ENCODE measurements at places on chromosomes 5 and 9.

DNA sequence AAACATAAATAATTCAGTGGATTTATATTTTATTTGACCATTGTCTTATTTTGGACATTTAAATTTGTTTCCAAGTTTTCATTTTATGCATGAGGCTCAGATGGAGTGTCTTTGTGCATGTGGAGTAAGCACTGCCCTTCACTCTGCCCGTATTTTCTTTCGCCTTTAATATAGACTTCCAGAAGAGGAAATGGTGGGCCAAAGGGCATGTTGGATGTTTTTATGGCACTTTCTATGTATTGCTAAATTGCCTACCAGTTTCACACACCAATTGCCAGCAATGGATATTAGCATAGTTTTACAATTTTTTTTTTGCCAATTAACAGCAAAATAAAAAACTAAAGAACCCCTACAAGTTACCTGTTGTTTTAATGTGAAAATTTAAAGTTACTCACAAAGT lies 38.4 kb downstream of the ZSWIM6 start:
- no peak for DNase-seq

GRCh38 chr5:73121119-73121463 lies 716 bp downstream of the TMEM171 start:
- DNase-seq = no peak

DNA sequence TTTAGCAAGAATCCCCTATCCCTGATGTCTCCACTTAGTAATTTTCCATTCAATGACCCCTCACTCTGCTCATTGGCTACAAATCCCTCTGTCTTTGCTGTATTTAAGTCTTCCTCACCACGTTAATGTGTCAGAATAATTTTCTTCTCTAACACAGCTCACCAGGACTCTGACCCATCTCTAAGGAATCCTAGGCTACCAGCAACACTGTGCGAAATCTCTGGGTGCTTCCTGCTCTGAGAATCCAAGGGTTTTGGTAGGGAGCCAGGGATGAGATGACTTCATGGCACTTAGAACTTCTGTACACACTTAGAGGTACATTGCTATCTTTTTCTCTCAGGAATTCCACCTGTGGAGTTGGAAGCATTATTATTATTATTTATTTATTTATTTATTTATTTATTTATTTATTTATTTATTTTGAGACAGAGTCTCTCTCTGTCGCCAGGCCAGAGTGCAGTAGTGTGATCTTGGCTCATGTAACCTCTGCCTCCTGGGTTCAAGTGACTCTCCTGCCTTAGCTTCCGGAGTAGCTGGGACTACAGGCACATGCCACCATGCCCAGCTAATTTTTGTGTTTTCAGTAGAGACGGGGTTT lies 53.5 kb downstream of the FOXI1 start:
- no peak for DNase-seq

DNA sequence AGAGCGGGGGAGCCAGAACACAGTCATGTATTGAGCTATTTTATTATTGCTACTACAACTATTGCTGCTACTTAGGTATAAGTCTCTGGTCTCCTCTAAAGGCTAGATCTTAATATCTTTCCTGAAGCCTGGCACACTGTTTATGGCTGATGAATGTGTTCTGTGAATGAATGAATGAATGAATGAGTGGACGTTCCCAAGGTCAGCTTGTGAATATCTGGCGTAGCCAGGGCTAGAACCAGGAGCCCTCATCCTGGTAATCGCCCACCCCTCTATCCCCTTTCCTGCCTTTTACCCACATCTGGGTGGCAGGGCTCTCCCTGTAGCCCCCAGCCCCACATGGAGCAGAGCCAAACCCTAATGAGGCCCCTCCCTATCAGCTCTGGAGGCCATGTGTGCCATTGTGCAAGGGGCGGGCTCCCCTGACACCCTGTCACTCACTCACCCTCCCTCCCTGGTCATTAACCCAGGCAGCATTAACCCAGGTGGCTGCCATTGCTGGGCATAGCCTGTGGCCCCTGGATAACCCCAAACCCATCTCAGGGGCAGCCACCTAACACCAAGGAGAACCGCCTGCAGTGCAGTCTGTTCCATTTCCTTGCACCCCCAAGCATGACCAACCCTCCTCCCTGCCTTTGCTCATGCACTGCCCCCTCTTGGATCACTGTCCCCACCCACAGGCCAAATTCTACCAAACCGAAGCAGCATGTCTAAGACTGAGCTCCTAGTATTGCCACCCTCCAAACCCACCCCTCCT lies 2.0 kb upstream of the AKNA start:
- no peak for DNase-seq

- no peak for DNase-seq
These were observed 33.6 kb downstream of the TMOD1 start for GRCh38 chr9:97534961-97535594.
